ENCODE measurements at places on chromosomes 1 and 21. TPM values are rescaled to one million over a fixed set of nuclear protein-coding genes. Genes with fewer than 3 reads are reported as not detected.
A peak's percentile ranks its signal among the peaks of the same experiment; 100 is the strongest.

- DNase-seq, result no peak
Observed at GRCh38 chr1:31751822-31752241, 12.3 kb downstream of the ADGRB2 start.

DNA sequence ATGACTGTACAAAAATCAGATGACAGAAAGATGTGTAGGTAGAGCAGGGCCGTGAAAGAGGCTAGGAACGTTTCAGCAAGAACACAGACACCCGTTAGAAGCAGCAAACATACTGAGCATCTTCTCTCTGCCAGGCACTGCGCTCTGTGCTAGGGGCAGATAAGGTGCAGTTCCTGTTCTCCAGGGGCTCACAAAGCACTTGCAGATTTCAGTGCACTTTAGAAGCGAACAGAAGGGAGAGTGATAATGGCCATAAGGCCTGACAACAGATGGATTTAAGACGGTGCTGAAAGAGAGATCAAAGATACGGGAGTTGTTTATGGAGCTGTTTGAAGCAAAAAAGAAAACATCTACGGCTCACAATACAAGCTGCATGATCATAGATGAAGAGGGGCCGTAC is 200.3 kb upstream of the FOXD3 start:
- no peak for DNase-seq

Gene USF1
- polyA plus RNA-seq, result 62.5 TPM

- no peak for DNase-seq
Observed at GRCh38 chr21:21045518-21045917, 47.3 kb downstream of the NCAM2 start.

DNA sequence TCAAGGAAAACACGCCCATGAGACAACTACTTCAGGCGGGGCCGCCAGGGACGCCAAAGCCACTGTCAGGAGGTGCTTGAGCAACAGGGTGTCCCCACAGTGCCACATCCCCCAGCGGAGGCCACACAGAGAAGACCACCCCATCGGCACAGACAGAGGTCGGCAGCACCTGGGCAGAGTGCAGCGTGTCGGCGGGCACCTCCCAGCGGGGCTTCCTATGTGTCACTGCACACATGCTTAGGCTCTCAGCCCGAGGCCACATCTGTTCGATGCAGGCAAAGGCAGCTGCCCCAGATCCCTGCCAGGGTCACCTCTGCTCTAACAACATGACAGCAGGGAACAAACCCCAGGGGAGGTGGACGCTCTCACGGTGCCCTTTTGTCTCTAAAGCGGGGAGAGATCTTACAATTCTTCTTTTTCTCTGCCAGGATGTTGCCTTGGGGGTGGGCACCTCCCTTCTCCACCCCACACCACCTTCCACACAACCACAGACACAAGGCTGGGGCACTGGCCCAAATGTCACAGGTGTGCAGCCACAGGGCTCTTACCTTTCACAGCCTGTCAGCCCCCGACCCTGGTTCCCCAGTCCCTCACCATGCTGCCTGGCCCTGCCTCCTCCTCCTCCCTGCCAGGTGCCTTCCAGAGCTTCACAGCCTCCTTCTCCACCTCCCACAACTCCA is 4.2 kb downstream of the KRTAP10-8 start:
- no peak for DNase-seq

Gene PHGDH
- 235 TPM for polyA plus RNA-seq

- no peak for DNase-seq
Observed at GRCh38 chr1:207423560-207424292, 30.4 kb upstream of the CR2 start.

GRCh38 chr1:116178837-116179236 is 67.6 kb downstream of the MAB21L3 start:
- DNase-seq, result no peak

DNA sequence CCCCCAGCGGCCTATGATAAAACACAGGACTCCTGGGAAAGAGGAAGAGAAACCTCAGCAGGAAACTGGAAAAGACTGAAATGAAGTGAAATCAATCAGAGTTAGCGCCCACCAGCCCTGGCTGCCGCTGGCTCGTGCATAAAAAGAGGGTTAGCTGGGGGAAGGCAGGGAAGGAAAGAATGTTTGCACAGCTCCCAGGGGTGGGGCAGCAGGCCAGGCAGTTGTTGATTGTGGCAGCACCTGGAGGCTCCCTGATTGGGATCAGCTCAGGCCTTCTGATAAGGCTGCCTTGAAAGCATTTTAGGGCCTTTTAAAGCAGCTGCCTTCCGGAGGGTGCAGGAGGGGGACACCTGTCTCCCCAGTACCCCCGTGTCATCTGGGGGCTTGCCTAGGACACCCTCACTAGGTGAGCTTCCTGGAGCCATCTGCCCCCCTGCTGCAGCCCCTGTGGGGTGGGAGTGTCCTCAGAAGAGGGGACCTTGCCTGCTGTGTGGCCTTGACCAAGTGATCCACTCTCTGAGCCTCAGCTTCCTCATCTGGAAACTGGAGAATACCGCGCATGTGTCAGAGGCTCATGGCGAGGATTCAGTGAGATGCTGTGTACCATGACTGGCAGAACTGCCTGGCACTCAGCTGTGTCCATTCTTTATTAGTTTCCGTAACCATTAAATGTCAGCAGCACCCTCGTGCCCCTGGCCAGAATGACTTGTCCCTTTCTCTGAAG is 6.6 kb downstream of the EPHB2 start:
- DNase-seq, result no peak

DNA sequence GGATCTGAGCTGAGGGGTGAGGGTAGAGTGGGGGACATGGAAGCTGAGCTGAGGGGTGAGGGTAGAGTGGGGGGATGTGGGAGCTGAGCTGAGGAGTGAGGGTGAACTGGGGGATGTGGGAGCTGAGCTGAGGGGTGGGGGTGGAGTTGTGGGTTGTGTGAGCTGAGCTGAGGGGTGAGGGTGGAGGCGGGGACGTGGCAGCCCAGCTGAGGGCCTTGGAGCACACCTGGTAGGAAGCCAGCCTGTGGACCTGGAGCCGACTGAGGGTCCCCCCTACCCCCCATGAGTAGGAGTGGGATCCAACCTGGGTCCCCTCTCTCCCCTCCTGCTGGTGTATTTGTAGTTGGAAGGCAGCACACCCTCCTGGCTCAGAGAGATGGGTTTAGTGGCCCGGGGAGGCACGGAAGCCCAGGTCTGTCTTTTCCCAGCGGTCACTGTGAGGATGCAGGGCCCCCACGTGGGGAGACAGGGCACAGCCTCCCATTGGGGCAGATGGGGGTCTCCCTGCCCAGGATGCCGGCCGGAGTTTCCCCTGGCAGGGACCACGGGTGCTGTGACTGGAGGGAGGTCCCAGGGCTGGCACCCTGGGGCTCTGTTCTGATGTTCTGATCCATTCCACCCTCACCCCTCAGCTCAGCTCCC is 13.2 kb upstream of the NPHP4 start:
- no peak for DNase-seq

GRCh38 chr1:65911679-65912078 is 119.0 kb downstream of the PDE4B start:
- DNase-seq, result no peak

Gene ERI3
- polyA plus RNA-seq, result 76.3 TPM

Gene WNT2B
- 3.1 TPM for polyA plus RNA-seq

DNA sequence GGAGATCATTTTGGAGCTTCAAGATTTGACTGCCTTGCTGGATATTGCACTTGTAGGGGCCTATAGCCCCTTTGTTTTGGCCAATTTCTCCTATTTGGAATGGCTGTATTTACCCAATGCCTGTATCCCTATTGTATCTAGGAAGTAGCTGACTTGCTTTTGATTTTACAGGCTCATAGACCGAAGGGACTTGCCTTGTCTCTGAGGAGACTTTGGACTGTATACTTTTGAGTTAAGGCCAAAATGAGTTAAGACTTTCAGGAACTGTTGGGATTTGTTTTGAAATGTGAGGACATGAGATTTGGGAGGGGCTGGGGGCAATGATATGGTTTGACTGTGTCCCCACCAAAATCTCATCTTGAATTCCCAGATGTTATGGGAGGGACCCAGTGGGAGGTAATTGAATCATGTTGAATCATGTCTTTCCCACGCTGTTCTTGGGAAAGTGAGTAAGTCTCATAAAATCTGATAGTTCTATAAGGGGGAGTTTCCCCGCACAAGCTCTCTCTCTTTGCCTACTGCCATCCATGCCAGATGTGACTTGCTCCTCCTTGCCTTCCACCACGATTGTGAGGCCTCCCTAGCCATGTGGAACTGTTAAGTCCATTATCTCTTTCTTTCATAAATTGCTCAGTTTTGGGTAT is 276.1 kb downstream of the LMX1A start:
- no peak for DNase-seq

- DNase-seq, result no peak
Observed at GRCh38 chr1:110610696-110611286, 4.6 kb upstream of the KCNA2 start.

- DNase-seq, result no peak
Observed at GRCh38 chr1:150154143-150154542, 4.4 kb downstream of the PLEKHO1 start.

DNA sequence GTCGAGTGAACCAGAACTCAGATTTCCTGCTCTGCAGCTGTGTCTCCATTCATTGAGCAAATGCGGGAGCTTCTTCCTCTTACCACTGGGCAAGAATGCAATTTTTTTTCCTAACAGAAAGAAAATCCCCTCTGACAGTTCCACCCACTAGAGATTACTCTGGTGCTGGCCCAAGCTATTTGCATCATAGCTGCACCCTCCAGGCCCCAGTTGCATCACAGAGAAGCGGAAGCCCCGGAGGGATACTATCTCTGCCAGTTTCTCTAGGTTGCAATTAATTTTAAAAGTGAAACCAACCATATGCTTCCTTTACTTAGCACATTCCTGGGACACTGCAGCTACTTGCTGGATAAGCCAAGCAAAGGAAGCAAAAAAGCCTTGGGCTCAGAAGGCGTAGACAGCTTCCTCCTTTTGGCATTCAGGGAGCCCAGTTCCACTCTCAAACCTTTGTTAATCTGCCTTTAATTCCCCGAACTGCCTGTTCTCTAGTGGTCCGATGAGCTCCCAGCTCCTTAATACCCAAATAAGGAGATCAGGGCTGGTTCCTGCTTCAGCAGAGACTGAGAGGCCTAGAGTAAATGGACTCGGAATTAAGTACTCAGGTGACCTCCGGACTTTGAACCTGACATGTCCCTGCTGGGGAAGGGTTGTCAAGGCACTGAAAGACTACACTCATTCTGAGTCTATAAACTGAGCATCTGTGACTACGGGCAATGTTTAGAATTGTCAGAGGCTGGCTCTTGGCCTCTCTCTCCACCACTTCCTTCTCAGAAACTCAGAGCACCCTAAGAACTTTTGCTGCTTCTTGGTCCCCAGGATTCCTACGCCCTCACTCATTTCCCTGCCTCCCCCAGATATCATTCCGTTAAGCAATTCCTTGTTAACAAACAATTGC is 72.5 kb upstream of the TNFSF18 start:
- peak; percentile 37 for DNase-seq

DNA sequence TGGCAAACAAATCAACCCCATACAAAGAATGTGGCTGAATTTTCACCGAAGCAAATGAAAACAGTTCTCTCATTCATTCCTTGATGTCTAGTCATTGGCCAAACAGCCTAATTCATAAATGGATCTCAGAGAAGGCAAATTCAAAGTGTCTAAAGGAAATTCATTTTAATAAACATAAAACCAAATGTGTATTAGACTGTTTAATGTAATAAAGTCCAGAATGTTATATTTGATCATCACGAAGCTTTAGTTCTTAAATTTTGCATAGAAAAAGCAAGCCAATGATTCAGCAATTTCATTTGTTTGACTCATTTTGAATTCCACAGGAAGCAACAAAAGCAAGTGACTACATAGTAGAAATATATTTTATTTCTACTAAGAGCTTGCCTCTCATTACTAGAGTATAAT is 379.2 kb upstream of the ADAMTS5 start:
- no peak for DNase-seq

DNA sequence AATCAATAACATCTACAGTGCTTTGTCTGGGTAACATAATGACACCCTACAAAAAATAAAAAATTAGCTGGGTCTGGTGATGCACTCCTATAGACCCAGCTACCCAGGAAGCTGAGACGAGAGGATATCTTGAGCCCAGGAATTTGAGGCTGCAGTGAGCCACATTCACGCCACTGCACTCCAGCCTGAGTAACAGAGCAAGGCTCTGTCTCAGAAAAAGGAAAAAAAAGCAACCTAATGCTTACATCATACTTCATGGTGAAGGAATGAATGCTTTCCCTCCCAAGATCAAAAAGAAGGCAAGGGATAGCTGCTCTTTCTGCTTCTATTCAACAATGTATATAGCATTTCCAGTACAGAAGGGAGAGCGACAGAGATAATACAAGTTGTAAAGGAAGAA is 24.2 kb upstream of the CTTNBP2NL start:
- DNase-seq, result no peak

GRCh38 chr1:177597393-177597792 is 372.5 kb downstream of the SEC16B start:
- no peak for DNase-seq

DNA sequence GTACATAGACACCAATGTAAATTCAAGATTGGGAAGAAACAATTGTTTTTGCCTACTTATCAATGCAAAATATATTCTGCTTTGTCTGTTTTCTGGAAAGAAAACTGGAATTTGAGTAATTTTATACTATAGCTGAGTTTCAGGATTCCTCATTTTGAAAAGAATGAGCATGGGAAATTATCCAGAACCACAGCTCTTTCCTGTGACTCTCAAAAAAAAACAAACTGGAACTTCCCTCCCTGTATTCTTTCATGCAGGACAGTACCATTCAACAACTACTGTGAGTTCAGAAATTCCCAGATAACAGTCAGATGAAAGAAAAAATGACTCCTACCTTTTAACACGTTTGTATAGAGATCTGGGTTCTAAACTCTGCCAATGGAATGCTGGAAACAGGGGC is 372.4 kb downstream of the TGFB2 start:
- DNase-seq, result no peak

DNA sequence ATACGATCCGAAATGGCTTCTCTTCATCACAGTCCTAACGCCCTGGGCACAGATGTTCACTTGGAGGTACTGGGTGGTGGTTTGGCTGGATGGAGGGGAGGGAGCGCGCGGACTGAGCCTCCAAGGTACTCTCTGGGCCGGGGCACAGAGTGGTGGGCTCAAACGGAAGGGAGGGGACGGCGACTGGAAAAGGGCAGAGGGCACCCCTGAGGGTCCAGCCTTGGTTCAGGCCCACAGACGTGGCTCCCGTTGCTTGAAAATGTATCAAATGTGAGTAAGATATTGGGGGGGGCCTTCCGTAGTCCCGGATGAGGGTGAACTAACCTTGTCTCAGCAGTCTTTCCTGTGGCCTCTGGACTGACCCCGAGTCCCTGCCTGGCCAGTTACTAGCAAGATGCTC is 463 bp downstream of the IL12RB2 start:
- DNase-seq, result no peak

Gene KRTAP10-9
- not detected for polyA plus RNA-seq

GRCh38 chr1:31577515-31578192 is 1.3 kb downstream of the TINAGL1 start:
- DNase-seq, result no peak

GRCh38 chr1:97814121-97814520 is 106.7 kb downstream of the DPYD start:
- no peak for DNase-seq

All from renal cortex interstitium (tissue), 15 donors.